AG08396 (cell line): ENCODE measurements at places on chromosomes 5 and 9.

DNA sequence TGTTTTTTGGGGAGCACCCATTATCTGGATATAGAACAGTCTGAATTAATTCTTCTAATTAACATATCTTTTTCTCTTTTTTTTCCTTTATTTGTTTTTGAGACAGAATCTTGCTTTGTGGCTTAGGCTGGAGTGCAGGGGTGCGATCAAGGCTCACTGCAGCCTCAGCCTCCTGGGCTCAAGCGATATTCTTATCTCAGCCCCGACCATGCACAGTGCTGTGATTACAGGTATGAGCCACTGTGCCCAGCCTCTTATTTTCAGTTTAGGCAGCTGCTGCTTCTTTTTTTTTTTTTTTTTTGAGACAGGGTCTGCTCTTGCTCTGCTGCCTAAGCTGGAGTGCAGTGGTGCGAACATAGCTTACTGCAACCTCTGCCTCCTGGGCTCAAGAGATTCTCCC, 20.2 kb downstream of the UBE2R2 start:
- DNase-seq, result no peak

DNA sequence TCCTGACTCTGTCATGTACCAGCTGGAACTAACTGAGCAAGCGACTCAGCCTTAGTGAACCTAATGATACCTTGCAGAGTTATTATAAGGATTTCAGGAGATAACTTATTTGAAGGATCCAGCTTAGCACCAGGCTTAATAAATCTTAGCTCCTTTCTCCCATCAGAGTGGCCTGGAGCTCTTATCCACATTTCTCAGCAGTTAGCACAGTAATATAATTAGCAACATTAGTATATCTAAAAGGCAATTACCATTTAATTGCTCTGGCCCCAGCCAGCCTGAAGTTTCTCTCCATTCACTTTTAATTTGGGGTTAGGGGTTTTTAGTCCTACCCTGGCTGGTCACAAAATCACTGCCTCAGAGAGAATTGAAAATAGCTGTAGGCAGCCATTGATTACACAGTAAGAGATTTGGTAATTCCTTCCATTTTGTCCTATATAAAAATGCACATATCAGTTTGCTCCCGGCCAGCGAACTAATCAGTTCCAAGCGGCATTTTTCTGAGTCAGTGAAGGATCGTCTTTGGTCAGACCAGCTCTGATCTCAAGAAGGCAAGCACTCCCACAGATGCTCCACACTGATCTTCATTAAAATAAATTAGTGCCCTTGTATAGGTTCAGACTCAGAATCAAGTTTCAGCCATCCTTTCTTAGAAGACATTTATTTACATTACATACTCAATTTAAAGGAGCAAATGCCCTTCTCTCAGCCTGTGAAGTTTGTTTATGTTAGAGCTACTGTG, 56.6 kb downstream of the SNCAIP start:
- no peak for DNase-seq

DNA sequence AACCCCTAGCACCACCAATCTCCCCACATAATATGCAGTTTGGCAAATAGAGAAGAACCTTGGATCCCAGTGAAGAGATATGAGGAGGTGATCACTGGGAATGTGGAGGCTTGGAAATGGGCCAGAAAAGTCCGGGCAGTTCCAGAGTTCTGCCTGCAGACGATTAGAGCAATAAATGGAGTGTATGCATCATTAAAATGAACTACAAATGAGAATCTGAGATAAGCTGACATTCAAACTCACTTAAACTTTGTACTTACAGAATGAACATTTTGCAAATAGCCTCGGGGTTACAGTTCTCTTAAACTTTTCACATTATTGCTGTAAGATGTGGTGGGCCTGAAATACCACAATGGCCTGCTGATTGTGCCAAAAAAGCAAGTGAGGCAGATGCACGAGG, 23.0 kb upstream of the LHFPL2 start:
- DNase-seq, result no peak

DNA sequence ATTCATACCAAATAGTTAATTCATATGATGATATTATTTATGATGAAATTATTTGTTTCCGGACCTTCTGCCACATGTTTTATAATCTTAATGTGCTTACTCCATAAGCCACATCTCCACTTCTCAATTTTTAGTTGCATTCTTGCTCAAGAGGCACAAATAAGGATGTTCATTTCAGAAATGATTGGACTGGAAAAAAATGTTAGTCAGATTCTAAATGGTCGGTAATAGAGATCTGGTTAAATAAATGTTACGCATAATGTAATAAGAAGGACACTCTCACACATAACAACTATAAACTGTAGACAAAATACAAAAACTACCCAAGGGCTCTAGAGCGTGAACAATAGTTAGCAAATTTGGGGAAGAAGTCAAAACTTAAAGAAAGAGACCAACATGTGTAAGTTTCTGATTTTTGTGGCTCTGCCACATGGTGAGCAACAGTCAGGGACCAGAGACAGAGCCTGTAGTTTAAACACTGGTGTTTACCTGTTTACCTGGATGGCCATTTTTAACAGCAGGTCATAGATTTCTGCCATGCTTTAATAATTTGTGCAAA, 554.3 kb upstream of the CLINT1 start:
- DNase-seq, result no peak

DNA sequence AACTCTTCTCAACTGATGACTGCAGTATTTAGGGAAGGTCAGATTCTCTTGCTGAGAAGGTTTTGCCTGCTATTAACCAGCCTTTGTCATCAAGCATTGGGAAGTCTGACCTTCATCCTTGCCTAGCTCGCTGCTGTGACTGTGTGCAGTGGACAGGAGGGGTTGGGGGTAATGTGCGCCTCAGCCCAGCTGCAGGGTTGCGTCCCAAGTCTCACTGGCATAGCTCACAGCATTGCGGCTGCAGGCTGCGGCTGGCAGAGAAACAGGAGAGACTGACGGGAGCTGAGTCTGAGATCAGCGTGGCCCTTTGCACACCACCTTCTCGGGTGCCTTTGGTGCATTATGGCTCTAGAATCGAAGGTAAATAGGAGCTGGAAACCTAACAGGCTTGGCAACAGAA, 55.9 kb upstream of the NCS1 start:
- DNase-seq, result no peak

- no peak for DNase-seq
These were observed 13.4 kb downstream of the ELOVL7 start for GRCh38 chr5:60830581-60831127.
